CD14-positive monocyte (primary cell): ENCODE measurements at places on chromosomes 16 and 17. TPM values are rescaled to one million over a fixed set of nuclear protein-coding genes. Genes with fewer than 3 reads are reported as not detected.
A peak's percentile ranks its signal among the peaks of the same experiment; 100 is the strongest.

DNA sequence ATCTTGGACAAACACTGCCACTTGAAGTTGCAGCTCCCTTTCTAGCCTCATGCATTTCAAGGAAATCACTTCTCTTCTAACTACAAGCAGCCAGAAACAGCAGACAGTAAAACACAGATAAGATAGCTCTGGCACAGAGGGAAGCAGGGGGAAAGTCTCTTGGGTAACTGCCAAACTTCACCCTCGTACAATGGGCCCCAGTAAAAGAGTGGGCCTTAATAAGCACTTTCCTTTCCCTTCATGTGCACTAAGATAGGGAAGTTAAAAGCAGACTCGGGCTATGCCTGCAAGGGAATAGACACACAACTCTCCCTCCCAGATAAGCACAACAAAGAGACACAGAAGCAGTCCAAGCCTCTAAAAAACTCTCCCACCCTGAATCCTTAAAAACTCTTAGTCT is 4.2 kb upstream of the KRTAP4-5 start:
- no peaks in the 10 kb centered on the region for H3K36me3 ChIP-seq
- no peaks in the 10 kb centered on the region for H3K27me3 ChIP-seq
- DNase-seq: no peak
- H3K4me3 ChIP-seq: no peak overlapping the region
- no peak overlapping the region for H3K27ac ChIP-seq

- H3K27me3 ChIP-seq: peaks cover 2% of the 10 kb centered on the region
- peaks cover 24% of the 10 kb centered on the region for H3K4me1 ChIP-seq
- peak overlapping the region; percentile 68 for H3K27ac ChIP-seq
- H3K4me3 ChIP-seq: peak overlapping the region; percentile 78
- no peak for DNase-seq
Measured at GRCh38 chr16:24728891-24729242, 584 bp upstream of the TNRC6A start.

- H3K4me3 ChIP-seq: peak overlapping the region; percentile 52
- H3K4me1 ChIP-seq: peaks cover 27% of the 10 kb centered on the region
- peaks cover 36% of the 10 kb centered on the region for H3K27me3 ChIP-seq
- H3K27ac ChIP-seq: no peak overlapping the region
Measured at GRCh38 chr17:21511363-21512195, 135.4 kb downstream of the KCNJ12 start.

DNA sequence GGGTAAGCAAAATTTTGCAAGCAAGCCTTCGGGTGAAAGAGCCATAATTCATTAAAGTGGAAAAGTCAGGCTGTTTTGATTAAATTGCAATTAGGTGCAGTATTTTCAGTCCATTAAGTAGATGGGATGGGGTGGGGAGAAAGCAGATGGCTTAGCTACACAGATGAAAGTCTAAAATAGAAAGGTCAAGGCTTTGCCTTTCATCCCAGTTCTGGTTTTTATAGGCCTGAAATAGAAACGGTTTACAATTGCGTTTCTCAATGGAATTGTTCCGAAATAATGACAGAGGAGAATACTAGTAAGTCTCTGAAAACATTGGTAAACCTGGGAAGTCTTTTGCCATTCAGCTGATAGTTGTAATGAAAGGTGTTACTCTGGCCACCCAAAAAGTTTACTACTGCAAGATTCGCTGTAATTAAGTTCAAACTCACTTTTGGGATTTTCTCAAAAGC is 1.5 kb downstream of the PPM1E start:
- no peak overlapping the region for H3K4me3 ChIP-seq
- DNase-seq: no peak
- H3K36me3 ChIP-seq: no peaks in the 10 kb centered on the region

DNA sequence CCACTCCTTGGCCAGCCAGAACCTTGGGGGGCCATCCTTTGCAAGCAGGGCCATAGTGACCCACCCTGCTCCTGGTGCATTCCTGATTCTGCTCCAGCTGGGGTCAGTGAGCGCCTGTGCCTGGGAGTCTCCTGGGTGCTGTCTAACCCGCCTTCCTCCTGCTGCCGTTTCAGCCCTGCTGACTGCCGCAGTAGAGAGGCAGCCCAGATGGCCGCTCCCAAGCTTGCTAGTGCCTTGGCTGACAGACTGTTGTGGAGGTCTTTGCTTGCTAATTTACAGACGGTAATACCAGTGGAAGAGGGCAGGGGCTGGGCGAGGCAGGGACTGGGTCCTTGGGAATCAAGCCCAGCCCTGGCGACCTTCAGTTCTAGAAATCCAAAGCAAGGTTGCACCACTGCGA is 99.6 kb downstream of the SOCS1 start:
- no peak overlapping the region for H3K27ac ChIP-seq
- peaks cover 10% of the 10 kb centered on the region for H3K4me1 ChIP-seq
- H3K4me3 ChIP-seq: no peak overlapping the region

DNA sequence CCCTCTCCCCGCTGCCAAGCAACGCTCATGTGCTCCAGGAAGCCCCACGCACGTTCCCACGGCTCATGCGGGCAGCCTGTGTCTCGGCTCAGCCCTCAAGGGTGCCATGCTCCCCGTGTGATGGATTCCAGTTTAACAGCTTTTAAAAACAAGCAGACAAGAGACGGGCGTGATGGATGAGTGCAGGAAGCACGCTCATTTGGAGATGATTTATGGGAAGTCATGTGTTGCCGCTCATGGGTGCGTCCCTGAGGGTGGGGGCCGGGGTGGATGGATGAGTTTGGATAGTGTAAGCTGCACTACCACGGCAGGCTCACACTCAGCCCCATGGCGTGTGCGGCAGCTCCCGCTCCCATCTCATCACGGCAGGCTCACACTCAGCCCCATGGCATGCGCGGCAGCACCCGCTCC is 132.8 kb downstream of the RBFOX3 start:
- H3K4me3 ChIP-seq: no peak overlapping the region
- H3K27ac ChIP-seq: no peak overlapping the region
- H3K27me3 ChIP-seq: no peaks in the 10 kb centered on the region
- H3K4me1 ChIP-seq: no peaks in the 10 kb centered on the region

- H3K4me3 ChIP-seq: no peak overlapping the region
- no peak overlapping the region for H3K27ac ChIP-seq
- no peak for DNase-seq
- peaks cover 7% of the 10 kb centered on the region for H3K4me1 ChIP-seq
- no peaks in the 10 kb centered on the region for H3K36me3 ChIP-seq
Measured at GRCh38 chr17:70357190-70357589, 187.9 kb downstream of the KCNJ2 start.

GRCh38 chr17:16243385-16243784 is 26.4 kb downstream of the PIGL start:
- no peak overlapping the region for H3K4me3 ChIP-seq
- H3K27me3 ChIP-seq: no peaks in the 10 kb centered on the region
- DNase-seq: no peak
- no peak overlapping the region for H3K27ac ChIP-seq
- H3K4me1 ChIP-seq: peaks cover 5% of the 10 kb centered on the region
- H3K36me3 ChIP-seq: no peaks in the 10 kb centered on the region

DNA sequence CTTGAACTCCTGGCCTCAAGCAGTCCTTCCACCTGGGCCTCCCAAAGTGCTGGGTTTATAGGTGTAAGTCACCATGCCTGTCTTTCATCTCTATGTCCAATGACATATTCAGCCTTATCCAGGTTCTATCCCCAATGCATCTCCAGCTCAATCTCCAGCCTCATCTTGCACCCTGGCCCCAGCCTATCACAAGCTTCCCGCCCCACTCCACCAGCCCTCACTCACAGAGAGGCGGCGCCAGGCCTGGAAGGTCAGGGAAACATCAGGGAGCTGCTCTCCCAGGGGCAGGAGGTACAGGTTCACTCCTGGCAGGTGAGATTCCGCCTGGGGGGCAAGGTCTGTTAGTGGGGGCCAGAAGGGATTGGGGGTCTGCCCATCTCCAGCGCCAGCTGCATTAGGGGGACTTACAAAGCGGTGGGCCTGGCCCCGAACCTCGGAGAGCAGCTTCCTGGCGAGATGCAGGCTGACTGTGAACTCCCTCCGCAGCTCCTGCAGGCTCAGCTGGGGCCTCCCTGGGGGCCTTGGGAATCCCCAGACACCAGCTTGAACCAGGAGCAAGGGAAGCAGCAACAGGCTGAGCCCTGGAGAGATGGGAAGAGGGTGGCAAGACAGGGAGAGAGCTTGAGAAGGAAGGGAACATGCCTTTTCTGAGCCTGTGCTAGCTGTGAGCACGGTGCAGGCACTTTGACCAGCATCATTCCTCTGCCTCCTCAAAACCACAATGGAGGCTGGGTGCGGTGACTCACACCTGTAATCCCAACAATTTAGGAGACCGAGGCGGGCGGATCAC is 3.0 kb downstream of the IL27 start:
- no peak overlapping the region for H3K4me3 ChIP-seq
- H3K27me3 ChIP-seq: no peaks in the 10 kb centered on the region
- DNase-seq: no peak
- peaks cover 49% of the 10 kb centered on the region for H3K4me1 ChIP-seq

- H3K27ac ChIP-seq: no peak overlapping the region
- no peak overlapping the region for H3K4me3 ChIP-seq
- peaks cover 42% of the 10 kb centered on the region for H3K4me1 ChIP-seq
- H3K36me3 ChIP-seq: no peaks in the 10 kb centered on the region
Measured at GRCh38 chr17:79813297-79814126, 16.6 kb upstream of the CBX8 start.

- peak; percentile 85 for DNase-seq
- no peak overlapping the region for H3K27ac ChIP-seq
- peaks cover 34% of the 10 kb centered on the region for H3K4me1 ChIP-seq
- no peak overlapping the region for H3K4me3 ChIP-seq
Measured at GRCh38 chr17:73166731-73167581, 2.1 kb downstream of the SSTR2 start.

GRCh38 chr16:80161799-80162739 is 378.7 kb upstream of the DYNLRB2 start:
- DNase-seq: no peak
- no peak overlapping the region for H3K4me3 ChIP-seq
- no peak overlapping the region for H3K27ac ChIP-seq
- H3K27me3 ChIP-seq: no peaks in the 10 kb centered on the region
- no peaks in the 10 kb centered on the region for H3K4me1 ChIP-seq

TMEM235 gene
- not detected in 2 replicates for polyA plus RNA-seq

PRKCA gene
- 3.1 and 7.1 TPM in 2 replicates for polyA plus RNA-seq

NDUFB10 gene
- 186 TPM for polyA plus RNA-seq

ARL4D gene
- 1.5 and 1.7 TPM in 2 replicates for polyA plus RNA-seq
